ENCODE measurements at places on chromosomes 1 and 21. TPM values are rescaled to one million over a fixed set of nuclear protein-coding genes. Genes with fewer than 3 reads are reported as not detected.

Gene OR2T2
- total RNA-seq: not detected

Gene TSPAN1
- total RNA-seq: not detected

Gene COL9A2
- total RNA-seq: 2.0 TPM

Gene LCE4A
- not detected for total RNA-seq

Gene PAPPA2
- 0.62 TPM for total RNA-seq

Gene GPR25
- not detected for total RNA-seq

Gene KCNQ4
- not detected for total RNA-seq

Gene NBPF15
- 16.1 TPM for total RNA-seq

Gene SLFNL1
- not detected for total RNA-seq

Gene CLDN14
- not detected for total RNA-seq

Gene SLAMF8
- total RNA-seq: not detected

Gene PTGER3
- not detected for total RNA-seq

Gene ASTN1
- not detected for total RNA-seq

DNA sequence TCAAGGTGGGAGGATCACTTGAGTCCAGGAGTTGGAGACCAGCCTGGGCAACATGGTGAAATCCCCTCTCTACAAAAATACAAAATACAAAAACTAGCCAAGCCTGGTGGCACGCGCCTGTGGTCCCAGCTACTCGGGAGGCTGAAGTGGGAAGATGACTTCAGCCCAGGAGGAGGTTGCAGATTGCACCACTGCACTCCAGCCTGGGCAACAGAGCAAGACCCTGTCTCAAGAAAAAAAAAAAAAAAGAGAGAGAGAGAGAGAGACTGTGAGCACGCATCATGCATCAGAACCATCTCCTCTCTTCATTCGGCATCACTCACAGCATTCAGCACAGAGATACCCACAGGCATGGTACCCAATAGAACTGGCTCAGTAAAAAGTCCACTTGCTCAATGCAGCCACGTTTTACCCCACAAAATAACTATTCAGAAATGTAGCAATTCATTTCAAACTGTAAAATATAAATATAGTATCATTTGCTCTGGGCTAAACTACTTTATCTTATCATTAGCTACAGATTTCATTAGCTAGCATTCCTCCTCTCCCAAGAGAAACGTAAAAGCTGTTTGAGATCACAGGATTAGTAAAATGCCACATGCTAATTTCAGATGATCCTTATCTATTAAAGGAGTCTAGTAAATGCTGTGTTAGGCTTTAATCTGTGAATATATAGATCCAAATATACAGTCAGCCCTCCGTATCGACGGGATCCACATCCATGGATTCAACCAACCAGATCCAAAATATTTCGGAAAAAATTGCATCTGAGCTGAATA, 11.7 kb downstream of the LBR start:
- DNase-seq: no peak

DNA sequence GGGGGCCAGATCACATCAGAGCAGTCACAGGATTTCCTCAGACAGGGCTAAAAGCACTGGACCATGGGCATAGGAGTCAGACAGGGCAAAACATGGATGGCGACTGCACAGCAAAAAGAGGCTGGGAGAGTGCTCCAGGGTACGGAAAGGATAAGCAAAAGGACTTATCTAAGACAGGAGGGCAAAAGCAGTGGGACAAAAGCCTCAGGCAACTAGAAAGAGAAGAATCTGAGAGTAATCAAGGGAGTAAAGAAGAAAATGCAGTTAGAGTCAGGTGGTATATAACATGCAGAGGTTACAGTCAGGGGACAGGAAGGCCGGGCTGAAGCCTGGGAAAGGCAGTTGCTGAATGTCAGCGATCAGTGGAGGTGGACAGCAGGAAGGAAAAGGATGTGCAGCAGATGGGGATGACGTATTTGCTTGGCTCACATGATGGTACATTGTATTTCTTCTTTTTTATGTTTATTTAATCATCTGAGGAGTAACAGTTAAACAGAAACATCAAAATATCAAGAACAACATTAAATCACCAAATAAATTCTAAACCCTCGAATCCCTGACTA, 63.1 kb upstream of the CNN3 start:
- DNase-seq: no peak

GRCh38 chr1:40309374-40310128, 7.5 kb downstream of the COL9A2 start:
- peak; percentile 84 for DNase-seq

DNA sequence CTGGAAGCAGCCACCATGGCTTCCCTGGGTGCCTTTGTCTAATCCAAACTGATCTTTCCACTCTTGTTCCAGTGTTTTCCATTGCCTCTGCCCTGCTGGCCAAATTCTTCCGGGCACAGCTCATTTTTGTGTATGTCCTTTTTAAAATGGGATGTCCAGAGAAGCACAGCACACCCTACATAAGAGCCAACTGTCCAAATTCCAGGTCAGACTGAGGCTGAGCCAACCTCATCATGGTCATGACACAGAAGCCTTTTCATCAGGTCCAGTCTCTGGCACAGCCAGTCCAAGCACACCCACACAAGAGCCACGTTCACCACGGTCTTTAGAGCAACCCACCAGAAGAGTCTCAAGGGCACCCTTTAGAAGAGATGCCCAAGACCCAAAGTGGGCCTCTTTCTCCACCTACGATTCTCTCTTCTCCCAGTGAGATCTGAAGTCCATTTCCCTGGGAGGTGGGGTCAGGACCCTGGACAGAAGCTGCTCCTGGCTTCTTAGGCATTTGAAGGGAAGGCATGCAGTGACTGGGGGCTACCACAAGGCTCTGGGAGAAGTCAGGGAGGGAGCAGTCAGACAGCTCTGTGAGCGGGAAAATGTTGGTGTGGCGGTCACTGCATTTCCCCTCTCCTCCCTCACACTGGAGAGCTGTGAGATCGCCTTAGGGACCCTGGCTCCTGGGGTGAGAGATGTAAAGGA, 53.2 kb downstream of the SYT2 start:
- DNase-seq: peak; percentile 21

DNA sequence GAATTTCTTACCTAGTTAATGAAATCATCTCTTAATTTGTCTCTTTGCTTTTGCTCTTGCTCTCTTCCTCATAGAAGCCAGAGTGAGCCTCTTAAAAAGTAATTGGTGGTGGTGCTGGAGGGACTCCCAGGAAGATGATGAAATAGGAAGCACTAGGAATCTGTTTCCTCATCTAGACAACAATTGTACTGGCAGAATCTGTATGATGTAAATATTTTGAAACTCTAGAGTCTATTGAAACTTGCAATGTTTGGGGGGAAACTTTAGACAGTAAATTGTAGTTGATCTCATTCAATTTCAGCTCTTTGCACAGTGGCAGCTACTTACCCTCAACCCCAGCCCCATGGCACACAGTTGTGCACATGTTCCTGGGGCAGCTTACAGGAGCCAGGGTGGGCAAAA, 10.6 kb downstream of the RGSL1 start:
- DNase-seq: no peak

- no peak for DNase-seq
Measured at GRCh38 chr1:110879758-110880606, 7.0 kb downstream of the CD53 start.

- DNase-seq: no peak
Measured at GRCh38 chr1:145711213-145711651, 4.1 kb upstream of the PDZK1 start.

- no peak for DNase-seq
Measured at GRCh38 chr1:182368358-182368757, 23.2 kb downstream of the GLUL start.

DNA sequence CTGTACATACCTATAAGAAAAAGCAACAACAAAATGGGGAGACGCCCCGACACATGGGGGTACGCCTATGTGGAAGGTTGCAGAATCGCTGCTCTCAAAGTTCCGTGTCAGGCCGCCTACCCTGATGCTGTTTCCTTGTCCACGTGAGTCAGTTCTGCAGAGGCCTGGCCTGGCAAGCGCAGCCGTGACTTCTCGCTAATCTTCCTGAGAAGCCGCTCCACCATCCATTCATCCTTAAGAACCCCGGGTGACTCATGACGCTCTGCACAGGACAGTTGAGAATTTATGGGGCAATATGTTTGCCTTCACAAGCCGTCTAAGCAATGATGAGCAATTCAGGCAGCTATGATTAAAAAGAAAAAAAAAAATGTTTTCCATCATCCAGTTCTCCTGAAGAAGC, 122.3 kb upstream of the TMPRSS2 start:
- peak; percentile 99 for DNase-seq

GRCh38 chr21:16304174-16305095, 574.7 kb downstream of the USP25 start:
- no peak for DNase-seq

GRCh38 chr1:98741164-98741563, 79.6 kb downstream of the SNX7 start:
- DNase-seq: no peak

DNA sequence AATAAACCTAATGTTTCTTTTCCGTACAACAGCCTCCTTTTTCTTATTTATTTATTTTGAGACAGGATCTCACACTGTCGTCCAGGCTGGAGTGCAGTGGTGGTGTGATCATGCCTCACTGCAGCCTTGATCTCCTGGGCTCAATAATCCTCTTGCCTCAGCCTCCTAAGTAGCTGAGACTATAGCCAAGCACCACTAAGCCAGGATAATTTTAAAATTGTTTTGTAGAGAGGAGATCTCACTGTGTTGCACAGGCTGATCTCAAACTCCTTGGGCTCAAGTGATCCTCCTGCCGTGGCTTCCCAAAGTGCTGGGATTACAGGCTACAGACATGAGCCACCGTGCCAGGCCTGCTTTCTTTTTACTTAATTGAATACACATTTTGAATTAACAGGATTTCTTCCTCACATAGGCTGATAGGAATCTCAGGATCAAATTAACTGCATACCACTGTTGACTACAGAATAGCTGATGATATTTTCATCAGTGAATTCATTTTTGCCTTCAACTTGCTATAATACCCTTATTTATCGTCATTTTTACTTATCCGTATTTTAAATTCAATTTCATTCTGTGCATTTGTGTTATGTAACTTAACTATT, 2010.5 kb downstream of the NCAM2 start:
- DNase-seq: no peak

DNA sequence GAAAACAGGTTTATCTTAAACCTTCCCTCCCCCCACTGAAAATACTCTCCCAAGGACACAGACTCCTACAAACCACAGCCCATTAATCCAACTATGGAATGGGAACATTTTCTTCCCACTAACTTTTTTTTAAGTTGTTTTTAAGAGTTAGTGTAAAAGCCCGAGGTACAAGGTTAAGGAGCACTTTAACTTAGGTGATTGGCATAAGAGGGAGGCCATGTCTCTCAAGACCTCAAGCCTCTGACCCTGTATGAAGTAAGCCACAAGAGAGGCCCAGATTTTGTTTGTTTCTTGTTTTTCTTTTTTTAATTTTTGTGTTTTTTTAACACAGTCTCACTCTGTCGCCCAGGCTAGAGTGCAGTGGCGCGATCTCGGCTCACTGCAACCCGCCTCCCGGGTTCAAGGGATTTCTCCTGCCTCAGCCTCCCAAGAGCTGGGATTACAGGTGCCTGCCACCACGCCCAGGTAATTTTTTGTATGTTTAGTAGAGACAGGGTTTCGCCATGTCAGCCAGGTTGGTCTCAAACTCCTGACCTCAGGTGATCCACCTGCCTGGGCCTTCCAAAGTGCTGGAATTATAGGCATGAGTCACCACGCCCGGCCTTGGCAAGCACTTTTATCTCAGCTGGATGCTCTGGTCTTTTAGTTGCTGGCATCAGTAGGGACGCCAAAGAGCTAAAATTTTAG, 14.4 kb downstream of the ARMH1 start:
- DNase-seq: no peak

DNA sequence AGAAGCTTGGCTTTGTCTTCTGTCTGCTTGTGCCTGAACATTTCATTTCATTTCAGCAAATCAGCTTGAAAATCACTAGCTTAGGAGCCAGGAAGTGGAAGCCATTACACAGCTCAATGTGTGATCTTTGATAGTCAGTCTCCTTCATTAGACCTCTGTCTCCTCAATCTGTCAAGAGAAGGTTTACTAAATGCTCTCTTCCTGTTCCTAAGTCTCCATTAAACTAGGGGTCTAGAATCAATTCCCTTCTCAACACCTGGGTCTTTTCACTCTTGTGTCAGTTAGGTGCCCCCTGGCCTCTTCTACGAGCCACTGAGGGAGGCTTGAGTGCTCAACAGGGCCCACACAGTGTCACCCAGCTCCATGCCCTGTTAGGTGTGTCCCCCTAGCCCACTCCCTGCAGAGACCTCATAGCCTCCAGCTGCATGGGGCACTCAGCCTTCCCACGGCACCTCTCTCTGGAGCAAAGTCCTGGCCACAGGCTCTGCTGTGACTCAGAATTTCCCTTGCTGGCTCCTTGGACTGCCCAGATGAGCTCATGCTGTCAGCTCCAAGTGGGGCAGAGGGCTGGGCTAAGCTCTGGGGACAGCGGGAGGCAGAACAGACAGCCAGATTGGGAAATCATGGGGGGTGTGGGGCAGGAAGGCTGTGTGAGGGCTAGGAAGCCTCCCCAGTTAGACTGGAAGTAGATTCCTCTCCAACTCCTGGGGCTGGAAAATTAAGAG, 115.7 kb upstream of the IPO9 start:
- peak; percentile 99 for DNase-seq

- no peak for DNase-seq
Measured at GRCh38 chr1:116679091-116679827, 11.7 kb upstream of the IGSF3 start.

GRCh38 chr1:170730438-170730837, 66.5 kb downstream of the PRRX1 start:
- DNase-seq: no peak

GRCh38 chr1:218401441-218401997, 56.4 kb downstream of the TGFB2 start:
- DNase-seq: no peak

DNA sequence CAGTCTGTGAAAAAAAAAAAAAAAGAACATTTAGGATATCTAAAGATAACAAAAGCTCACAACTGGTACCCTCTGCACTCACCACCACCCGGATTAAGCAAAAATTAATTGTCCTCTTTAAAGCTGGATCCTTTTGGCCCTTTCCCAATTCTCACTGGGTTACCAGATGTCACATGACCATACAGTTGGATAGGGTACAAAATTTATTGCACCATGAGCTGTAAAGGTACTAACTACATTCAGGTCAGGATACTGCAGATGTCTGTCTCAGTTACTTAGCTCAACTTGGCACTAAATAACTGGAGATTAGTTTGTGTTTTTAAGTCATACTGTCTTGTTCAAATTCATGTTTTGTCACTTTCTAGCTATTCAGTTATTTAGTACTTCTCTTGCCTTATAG, 96.3 kb downstream of the GPATCH2 start:
- no peak for DNase-seq

DNA sequence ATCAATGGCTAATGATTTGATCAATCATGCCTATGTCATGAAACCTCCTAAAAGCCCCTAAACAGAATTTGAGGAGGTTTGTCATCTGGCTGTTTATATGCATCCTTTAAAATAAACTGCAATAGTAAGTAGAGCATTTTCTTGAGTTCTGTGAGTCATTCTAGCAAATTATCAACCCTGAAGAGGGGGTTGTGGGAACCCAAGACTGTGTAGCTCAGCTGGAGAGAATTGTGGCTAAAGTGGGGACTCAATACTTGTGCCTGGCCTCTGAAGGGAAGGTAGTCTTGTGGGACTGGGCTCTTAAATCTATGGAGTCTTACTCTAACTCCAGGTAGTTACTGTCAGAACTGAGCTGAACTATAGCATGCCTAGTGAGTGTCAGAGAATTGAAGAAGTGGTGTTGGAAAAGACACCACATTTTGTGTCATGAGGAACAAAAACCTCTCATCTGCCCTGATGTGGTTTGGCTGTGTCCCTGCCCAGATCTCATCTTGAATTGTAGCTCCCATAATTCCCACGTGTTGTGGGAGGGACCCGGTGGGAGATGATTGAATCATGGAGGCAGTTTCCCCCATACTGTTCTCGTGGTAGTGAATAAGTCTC, 402.4 kb downstream of the USH2A start:
- no peak for DNase-seq

- DNase-seq: peak; percentile 99
Measured at GRCh38 chr1:156122519-156123355, 8.2 kb downstream of the LMNA start.

- DNase-seq: no peak
Measured at GRCh38 chr1:102875756-102876155, 232.6 kb downstream of the COL11A1 start.

Data from MG63 (cell line).